ENCODE measurements at places on chromosomes 2 and 18.

- no peak for DNase-seq
Measured at GRCh38 chr2:166042356-166042755, 85.5 kb downstream of the SCN1A start.

DNA sequence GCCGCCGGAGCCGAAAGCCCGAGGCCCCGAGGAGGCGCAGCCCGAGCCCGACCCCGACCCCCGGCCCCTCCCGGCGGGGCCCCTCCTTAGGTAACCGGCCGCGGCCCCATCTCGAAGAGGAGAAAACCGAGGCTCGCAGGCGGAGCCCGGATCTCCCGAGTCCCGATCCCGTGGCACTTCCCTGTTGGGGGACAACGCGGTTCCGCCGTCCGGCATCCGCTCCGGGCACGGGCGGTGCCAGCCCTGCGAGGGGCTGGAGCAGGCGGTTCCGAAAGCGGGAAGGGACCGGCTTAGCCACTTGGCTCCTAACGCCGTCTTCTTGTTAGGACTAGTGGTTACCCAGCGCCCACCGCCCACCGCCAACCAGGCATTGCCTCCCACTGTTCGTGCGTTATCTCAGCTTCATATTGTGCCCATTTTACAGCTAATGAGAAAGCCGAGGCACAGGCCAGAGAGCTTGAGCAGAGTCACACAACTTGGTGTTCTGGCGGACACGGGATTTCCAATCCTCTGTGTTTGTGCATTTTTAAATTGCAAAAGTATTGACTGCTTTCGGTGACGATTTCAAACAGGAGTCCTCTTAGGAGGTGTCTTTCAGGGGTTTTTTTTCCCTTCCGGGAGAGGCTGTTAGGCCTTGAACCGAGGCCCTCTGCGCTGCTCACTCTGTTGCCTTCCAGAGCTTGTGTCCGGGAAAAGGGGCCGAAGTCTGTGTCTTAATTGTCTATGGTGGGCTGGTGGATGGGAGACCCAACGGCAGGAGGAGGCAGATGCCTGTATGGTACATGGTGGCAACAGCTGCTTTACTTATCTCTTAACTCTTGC is 562 bp downstream of the CENPA start:
- DNase-seq = no peak

GRCh38 chr2:7683196-7683595 is 766.0 kb downstream of the RNF144A start:
- no peak for DNase-seq

DNA sequence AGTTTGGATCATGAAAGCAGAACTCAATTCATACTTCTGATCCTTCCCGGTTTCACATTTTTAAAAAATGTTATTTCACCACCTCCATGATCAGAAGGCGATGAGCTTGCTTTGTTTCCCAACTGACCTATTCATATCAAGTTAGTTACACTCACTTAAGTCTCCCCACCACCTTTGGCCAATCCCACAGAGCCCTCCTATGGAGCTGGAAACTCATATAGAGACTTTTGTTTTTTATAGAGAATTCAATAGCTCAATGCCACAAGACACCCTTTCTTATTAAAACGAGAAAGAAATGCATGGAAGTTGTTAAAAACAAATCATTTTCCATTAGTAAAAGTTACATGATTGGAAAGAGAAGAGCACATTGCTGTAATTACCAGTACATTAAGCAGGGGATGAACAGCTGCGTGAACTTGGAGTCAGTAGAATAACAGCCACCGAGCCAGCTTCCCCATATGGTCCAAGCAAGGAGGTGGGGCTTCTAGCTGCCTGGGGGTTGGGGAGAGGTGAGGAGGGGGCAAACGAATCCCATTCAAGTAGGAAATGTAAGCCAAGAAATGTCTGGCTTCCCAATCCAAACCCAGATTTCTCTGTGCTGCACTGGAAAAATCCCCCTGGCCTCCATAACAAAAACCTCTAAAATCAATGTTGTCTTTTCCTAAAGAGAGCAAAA is 614.5 kb downstream of the IRS1 start:
- peak; percentile 75 for DNase-seq

- peak; percentile 89 for DNase-seq
Measured at GRCh38 chr2:64273524-64274398, 129.5 kb upstream of the PELI1 start.

- DNase-seq = no peak
Measured at GRCh38 chr2:72901426-72901825, 14.2 kb downstream of the SPR start.

DNA sequence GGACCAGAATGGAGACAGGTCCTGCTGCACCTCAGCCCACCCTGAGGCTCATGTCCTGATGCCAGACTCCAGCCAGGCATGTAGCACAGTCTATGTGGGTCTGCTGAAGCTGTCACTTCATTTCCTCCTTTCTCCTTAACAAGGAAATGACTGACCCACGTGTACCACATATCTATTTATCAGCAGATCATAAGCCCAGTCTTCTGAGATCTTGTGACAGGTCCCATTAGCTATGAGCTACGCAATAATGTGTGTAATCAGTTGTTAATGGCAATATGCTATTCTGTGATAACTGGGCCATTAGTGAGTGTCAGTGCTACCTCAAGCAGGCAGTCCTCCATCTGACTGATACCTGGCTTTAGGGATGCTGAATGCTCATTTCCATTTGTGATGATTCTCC is 615.3 kb downstream of the BCL11A start:
- no peak for DNase-seq

GRCh38 chr18:12652861-12653401 is 5.0 kb downstream of the SPIRE1 start:
- peak; percentile 46 for DNase-seq

DNA sequence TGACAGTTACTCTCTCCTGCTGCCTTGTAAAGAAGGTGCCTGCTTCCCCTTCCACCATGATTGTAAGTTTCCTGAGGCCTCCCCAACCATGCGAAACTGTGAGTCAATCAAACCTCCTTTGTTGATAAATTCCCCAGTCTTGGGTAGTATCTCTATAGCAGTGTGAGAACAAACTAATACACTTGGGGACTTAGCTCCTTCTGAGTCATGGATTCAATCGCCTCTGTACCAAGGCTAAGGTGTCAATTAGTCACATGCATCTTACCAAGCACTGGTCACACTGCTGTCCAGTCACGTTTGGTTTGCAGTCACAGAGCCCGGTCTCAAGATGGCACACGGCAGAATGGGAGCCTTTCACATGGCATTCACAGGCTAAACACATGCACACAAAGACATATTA is 100.6 kb downstream of the LAMA1 start:
- no peak for DNase-seq

- DNase-seq = no peak
Measured at GRCh38 chr2:44650796-44651195, 289.0 kb downstream of the CAMKMT start.

- DNase-seq = no peak
Measured at GRCh38 chr2:129895526-129896082, 83.9 kb upstream of the RAB6C start.

DNA sequence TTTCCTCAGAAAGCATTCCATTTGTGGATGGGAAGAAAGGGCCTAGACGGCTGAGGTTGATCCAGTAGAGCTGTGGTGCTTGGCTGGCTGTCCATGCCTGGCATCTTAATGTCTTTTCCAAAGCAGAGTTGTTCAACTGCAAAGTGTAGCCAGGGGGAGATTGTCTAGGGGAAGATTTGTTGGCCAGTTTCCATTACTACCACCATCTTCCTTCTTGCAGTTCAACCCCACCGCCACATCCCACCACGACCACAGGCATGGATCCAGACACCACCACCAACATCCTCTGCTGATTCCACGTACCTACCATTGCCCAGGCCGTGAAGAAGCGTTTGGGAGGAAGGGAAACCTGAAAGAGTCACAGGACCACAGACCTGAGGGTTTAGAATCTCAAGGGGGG is 50.7 kb upstream of the HAAO start:
- no peak for DNase-seq

- DNase-seq = no peak
Measured at GRCh38 chr2:54609647-54610046, 113.8 kb upstream of the EML6 start.

DNA sequence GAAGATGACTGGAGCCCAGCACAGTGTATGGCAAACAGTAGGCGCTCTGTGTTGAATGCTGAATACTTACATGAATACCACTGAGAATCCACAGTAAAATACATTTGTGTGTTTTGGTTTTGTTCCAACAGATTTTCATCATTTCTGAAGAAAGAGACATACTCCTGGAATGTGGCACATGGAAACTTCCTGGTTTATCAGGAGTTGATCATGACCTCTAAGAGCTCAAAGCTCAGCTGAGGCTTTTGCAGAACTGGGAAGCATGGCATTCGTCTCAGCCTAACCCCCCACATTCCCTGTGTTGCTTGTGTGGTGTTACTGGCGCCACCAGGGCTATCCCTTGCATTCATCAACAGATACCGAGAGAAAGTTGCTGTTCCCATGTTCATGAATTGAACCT is 316.9 kb upstream of the REV1 start:
- peak; percentile 81 for DNase-seq

- no peak for DNase-seq
Measured at GRCh38 chr2:183416753-183417152, 292.5 kb downstream of the NUP35 start.

DNA sequence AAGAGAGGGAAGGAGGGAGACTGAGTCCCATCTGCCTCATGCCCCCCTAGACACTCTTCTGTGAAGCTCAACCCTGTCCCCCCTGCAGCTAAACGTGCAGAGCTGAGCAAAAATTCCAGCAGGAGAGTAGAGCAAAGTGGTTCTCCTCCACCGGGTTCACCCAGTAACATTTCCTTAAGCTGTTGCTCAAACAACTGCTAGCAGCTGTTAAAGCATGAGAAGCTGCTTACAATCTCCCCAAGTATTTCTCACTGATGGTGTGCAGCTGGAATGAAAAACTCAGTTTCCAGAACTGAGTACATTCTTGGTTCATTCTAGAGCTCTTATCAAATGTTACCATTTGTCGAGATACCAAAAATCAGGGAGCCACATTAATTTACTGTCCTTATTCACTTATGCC is 92.3 kb downstream of the STK39 start:
- peak; percentile 79 for DNase-seq

DNA sequence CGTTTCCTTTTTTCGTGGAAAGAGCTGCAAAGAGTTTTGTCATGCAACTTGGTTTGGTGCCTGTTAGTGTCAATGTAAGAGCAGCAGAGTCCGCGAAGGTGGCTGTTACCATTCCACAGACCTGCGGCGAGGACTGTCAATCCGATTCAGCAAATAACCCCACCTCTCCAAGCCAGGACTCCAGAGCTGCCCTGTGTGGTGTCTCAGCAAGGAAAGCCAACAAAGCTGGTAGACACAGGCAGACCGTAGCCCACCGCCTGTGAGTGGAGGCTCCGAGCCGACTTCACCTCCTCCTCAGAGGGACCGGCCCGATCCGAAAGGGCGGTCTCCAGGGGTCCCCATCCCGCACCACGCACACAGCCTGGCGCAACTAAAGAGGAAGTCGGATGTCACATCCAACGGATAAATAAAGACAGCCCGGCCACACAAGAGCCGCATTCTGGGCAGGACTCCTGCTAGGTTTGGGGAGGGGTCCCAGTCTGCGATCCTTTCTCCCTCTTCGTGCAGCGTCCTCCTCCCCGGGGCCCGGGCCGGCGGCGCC is 819 bp downstream of the ANKRD44 start:
- no peak for DNase-seq

DNA sequence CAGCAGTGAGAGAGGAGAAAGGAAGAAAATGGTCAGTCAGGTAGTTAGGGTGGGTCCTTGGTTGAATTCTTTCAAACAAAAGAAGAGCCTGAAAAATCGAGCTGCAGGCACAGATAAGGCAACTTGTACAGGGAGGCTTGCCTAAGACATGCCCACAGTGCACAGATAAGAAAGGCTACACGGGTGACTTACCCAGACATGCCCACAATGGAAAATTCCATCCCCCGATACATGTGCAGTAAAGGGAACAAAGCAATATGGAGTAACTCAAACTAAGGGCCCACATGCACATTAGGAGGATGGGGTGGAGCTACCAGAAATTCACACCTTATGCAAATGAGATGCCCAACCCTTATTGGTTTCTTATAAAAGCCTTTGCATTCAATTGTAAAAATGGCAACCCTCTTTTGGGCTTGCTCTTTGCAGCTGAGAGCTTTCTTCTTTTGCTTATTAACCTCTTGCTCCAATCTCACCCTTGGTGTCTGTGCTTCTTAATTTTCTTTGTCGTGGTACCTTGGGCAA is 110.3 kb upstream of the RMP24 start:
- no peak for DNase-seq

- no peak for DNase-seq
Measured at GRCh38 chr2:45774688-45775244, 123.3 kb downstream of the PRKCE start.

- no peak for DNase-seq
Measured at GRCh38 chr18:48869591-48869990, 81.2 kb downstream of the SMAD7 start.

GRCh38 chr2:42752816-42753813 is 10.8 kb downstream of the OXER1 start:
- DNase-seq = no peak

DNA sequence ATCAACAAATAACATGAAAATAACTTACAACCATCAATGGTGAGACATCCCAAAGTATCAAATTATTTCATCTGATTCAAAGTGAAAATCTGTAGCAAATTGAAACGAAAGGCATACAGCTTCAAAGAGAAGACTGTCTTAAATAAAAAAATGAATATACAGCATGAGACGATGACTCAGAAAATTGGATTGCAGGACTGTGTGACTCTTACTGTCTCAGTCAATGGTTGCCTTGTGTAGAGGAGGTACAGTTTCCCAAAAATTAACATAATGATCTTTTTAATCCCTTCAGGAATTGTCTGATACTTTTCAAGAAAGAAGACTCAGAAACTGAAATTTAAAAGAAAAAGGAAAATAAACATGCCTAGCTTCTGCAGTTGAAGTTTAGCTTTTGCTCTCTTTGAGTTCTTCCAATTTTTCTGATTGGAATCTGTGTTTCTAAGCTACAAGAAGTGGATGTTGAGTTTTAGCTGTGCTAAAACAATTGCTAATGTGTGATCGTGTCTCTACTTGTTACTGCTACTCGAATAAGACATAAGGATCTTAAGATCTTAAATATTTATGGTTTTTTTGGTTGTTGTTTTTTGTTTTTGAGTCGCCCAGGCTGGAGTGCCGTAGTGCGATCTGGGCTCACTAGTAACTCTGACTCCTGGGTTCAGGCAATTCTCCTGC is 41.1 kb upstream of the EPB41L3 start:
- DNase-seq = peak; percentile 64

GRCh38 chr2:231030725-231031124 is 6.6 kb upstream of the C2orf72 start:
- DNase-seq = no peak
